ENCODE measurements at places on chromosomes 11 and 22. TPM values are rescaled to one million over a fixed set of nuclear protein-coding genes. Genes with fewer than 3 reads are reported as not detected.

The GRAP2 gene
- total RNA-seq: not detected

The OSBP2 gene
- total RNA-seq: 19.3 TPM

The APOBEC3F gene
- total RNA-seq: 0.08 TPM

The P2RX6 gene
- 103 TPM for total RNA-seq

The SCGB2A2 gene
- not detected for total RNA-seq

DNA sequence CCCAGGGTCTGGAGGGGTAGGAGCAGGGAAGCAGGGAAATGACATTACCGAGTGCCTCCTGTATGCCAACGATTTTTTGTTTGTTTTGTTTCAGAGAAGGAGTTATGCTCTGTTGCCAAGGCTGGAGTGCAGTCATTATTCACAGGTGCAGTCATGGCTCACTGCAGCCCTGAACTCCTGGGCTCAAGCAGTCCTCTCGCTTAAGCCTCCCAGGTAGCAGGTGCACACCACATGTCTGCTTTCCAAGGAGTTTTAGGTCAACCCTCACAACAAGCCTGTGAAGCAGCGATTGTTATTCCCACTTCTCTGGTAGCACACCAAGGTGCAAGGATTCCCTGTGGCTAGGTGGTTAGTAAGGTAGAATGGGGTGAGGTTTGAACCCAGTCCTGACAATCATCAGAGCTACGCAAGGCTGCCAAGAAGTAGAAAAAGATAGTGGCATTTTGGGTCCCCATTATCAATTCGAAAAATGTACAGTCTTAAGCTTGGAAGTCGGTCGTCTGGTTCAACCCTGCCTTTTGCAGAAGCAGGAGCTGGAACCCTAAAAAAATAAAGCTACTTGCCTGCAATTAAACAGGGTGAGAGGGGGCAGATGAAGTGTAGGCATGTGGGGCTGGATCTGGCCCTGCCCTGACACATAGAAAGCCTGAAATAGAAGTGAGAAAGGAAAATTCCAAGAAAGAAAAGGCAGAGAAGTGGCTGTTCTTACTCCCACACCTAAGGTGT lies 9.1 kb downstream of the UCP3 start:
- no peak for DNase-seq

DNA sequence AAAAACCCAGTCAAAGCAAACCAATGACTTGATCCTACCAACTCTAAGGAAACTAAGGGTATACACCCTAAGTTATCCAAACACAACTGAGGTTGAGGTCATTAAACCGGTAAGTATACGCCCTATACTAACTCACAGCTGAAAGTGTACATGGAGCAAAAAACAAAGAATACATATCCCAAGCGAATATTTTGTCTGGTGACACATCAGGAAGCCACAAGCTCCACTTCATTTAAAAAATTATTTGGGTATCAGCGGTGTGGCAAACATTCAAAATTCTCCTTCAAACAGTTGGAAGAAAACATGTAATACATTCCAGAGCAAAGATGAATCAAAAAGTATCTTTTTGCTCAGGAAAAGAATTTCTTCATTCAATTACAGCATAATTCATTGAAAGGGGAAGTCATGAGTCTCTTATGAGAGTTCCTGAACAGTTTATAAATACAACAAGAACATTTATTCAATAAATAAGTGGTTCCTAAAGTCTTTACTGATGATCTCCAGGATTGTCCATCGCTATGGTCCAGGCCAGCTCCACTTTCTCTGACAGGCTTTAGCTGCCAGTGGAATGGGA lies 4.5 kb upstream of the JAML start:
- no peak for DNase-seq

GRCh38 chr11:94895451-94895850 lies 77.9 kb downstream of the CWC15 start:
- DNase-seq: peak; percentile 25

GRCh38 chr22:23384923-23385677 lies 195.0 kb downstream of the IGLL1 start:
- no peak for DNase-seq

DNA sequence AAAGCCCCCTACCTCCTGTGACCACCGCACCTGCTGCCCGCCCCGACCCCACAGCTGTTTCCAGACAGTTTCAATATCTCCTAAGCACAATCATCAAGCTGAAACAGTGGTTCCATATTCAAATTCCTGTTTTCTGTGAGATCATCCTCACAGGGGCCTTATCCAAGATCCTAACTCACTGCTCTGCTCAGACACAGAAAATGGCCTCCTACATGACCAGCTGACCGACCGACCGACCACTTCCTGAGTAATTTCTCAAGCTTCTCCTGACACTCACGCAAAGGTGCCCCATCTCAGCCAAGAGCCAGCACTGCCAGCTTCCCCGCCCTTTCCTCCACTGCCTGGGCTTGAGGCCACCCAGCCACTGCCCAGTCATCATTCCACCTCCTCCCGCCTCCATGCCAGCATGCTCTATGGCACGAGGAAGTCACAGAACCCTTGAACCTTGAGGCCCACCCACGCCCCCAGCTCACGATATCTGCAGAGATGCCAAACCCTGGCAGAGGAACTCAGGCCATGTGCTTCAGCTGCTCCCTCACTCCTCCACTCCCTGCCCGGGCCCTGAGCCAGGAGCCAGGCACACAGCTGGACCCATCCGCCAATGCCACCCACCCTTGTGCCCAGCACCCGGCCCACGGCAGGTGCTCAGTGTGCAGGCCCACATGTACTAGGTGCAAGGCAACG lies 14.0 kb downstream of the KIAA0930 start:
- DNase-seq: peak; percentile 68

GRCh38 chr11:108959105-108959761 lies 294.4 kb downstream of the DDX10 start:
- DNase-seq: no peak

DNA sequence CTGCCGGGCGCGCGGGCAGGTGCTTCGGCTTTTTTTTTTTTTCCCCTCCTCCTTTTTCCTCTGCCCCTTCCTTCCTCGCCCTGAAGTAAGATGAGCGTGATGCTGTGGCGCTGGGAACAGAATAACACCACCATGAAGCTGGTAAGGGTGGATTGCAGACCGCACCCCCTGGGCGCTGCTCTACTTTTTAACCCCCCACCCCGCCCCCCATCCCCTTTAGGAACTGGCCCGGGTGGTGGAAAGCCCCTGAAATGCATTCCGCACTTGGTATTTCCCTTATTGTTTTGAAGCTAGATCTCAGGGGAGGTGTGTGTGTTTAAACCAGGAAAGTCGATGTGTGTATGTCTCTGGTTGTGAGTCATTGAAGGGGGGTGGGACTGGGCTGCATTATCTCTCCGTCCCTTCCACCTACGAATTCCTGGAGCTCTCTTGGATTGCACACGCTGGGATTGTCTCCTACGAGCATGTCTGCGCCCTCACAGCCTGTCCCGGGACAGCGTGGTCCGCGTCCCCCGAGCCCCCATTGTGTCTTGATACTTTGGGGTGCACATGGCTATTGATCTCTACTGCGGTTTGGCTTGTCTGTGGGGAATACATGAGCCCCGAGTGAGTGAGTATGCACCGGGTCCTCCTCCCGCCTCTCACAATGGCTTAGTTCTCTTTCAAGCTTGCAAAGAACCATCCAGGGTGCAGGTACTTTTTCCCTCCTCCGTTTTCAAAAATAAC lies 64.9 kb downstream of the NAV2 start:
- DNase-seq: no peak

DNA sequence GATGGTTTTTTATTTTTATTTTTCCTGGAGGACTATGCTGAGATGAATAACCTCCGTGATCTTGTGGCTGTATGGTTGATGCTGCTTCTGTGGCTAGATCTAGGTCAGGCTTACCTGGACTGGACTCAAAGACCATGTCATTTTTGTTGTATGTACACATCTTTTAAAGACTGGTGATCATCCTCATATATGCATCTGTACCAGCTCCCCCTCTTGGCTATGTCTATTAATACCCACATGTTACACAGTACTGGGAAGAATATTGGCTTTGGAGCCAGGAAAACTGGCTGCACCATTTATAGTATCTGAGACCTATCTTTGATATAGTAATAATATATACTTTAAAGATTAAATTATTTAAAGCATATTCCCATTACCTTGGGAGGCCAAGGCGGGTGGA lies 18.4 kb upstream of the PITPNB start:
- DNase-seq: no peak

DNA sequence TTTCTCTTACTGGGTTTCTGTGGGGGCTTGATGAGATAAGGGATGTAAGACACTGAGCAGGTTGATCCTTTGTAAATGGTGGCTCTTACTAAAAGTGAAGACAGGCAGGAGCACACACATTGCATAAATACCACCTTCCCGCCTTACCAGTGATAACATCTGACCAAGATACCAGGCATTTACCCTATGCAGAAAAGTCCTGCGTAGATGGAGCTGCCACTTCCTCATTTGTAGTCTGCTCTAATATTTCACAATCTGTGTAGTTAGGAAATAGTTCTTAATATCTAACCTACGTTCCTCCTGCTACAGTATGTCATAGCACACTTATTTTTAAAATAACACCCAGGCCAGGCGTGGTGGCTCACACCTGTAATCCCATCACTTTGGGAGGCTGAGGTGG lies 23.9 kb upstream of the SWAP70 start:
- no peak for DNase-seq

DNA sequence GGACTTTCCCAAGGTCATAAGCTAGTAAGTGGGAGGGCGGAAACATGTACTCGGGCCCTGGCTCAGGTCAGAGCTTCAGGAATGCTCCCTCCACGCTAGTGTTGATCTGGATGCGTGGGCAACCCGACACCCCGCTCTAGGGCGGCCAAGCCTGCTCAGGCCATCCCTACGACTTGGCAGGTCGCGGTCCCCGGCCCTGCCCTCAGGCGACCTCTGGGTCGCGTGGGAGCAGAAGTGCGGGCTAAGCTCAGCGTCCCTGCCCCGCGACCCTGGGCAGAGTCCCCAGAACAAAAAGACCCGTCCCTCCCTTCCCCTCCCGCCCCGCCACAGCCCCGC lies 781 bp upstream of the TEF start:
- peak; percentile 74 for DNase-seq

DNA sequence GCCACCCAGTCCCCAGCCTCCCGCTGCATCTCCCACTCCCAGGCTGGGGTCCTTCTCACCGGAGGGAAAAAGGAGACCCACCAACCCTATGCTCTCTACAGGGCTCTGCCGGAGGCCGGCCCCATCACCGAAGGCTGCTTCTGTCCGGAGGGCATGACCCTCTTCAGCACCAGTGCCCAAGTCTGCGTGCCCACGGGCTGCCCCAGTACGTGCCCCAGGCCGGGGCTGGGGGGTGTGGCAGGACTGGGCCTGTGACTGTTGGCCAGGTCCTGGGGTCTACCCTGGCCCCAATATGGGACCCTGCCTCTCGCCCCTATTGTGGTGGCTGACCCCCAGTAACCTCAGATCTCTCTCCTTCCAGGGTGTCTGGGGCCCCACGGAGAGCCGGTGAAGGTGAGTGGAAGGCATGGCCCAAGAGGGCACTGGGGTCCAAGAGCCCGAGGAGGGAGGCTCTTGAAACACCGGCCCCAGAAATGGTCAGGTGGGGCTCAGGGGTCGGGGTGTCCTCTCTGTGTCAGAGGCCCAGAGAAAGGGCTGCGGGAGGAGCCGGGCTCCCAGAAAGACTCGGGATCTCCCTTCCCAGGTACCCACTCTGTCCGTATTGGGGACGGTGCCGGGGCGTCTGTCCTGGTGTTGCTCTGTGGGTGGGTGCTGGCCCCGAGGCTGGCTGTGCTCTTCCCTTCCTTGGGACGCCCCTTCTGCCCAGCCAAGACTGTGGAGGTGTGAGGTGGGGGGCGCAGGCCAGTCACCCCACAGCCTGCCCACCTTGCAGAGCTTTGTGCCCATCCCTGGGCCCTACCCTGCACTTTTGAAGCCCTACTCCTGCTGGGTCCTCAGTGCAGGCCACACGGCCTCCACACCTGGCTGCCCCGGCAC lies 26.1 kb upstream of the MUC5B start:
- DNase-seq: no peak

- no peak for DNase-seq
Observed at GRCh38 chr22:17960695-17961445, 63.5 kb downstream of the MICAL3 start.

GRCh38 chr11:82826526-82826925 lies 73.7 kb downstream of the PRCP start:
- no peak for DNase-seq

DNA sequence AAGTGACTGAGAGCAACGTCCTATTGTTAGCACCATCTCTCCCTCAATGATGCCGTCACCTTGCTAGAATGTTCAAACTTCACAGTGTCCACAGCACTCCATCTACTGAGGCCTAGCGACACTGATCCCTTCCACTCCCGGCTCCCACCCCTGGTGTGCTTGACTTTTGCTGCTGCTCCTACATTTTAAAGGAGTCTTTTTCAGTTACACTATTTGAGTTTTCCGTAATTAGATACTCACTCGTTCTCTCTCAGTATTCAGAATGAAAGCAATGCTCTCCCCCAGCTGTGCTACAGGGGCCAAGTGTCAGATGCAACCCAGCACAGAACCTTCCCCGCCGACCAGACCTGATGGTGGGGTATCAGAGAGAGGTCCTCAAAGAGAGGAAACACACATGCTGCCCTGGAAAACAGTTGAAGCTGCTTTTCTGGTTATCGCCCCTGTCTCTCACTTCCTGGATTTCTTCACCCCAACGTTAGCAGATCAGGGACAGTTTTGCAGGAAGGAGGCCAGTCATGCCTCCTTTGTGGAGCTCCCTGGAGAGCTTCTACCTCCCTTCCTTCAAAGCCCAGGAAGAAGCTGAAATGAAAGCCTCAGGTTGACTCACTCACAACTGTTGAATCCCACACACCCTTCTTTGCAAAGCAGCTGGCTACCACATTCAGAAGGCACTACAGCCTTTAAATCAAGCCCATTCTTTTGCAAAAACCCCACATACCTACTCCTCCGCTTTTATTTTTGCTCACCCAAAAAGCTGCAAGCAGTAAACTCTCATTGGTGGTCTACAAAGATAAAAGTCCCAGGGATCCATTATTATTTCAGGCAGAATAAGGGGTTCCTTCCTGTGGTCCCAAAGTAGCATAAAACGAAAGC lies 23.5 kb downstream of the LARGE1 start:
- peak; percentile 29 for DNase-seq

- DNase-seq: no peak
Observed at GRCh38 chr11:4677948-4678347, 19.7 kb downstream of the OR51E2 start.

DNA sequence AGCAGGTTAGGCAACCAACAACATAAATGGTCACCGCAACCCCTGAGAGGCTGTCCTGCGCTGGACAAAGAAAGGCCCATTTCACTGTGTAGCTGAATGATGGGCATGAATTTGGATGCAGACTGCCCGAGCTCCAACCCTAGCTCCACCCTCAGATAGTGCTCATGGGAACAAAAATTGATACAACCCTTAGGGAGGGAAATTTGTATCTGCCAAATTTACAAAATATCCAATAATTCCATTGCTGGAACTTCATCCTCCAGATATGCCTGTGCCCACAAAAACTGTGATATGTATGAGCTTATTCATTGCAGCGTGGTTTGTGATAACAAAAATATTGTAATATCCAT lies 2.0 kb downstream of the MS4A8 start:
- DNase-seq: no peak

GRCh38 chr11:107740271-107740670 lies 28.4 kb upstream of the SLN start:
- DNase-seq: no peak

GRCh38 chr22:46178755-46179505 lies 28.6 kb downstream of the PPARA start:
- no peak for DNase-seq

Measured in myocyte (in vitro differentiated cells).